NCI-H1092 (cell line): ENCODE measurements at places on chromosomes 2 and 18.

DNA sequence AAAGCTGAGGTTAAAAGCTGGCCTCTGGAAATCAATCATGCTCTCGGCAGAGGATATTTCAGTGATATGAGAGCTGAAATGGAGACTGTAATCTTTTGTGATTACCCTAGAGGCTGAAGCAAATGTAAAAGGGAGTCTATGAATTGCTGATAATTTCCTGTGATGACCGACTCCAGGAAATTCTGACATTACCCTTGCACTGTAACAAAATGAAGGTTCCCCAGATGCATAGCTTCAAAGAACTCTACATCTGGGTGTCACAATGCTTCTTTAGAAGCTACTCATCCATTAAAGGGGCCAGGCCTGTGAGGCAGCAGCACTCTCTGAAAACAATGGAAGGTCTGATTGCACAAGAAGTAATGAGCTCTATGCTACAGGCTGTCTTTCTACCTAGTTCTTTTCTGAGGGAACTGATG lies 268.2 kb upstream of the SESTD1 start:
- no peak for DNase-seq

DNA sequence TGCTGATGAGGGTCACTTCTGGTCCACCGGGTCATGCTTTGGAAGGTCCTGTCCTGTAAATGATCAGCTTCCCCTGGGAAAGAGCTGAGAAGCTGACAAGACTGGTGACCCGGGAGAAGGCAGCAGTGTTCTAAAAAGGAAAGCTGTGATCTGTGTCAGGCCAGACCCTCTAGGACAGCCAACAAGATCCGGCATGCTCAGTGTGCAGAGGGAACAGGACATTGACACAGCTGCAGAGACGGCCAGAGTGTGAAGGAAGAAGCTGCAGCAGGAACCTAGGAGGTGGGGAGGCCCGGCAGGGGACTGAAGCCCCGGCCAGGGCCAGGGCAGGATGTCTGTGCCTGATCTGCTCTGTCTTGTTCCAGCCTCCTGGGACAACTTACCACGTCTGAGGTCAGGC lies 372.7 kb upstream of the ID2 start:
- DNase-seq = no peak

GRCh38 chr18:58544616-58545337 lies 84.1 kb downstream of the ALPK2 start:
- no peak for DNase-seq

- no peak for DNase-seq
Measured at GRCh38 chr2:61193670-61194561, 31.9 kb downstream of the C2orf74 start.

GRCh38 chr2:30772021-30772705 lies 35.1 kb downstream of the CAPN13 start:
- no peak for DNase-seq

GRCh38 chr2:55901322-55901721 lies 22.3 kb downstream of the EFEMP1 start:
- DNase-seq = no peak

DNA sequence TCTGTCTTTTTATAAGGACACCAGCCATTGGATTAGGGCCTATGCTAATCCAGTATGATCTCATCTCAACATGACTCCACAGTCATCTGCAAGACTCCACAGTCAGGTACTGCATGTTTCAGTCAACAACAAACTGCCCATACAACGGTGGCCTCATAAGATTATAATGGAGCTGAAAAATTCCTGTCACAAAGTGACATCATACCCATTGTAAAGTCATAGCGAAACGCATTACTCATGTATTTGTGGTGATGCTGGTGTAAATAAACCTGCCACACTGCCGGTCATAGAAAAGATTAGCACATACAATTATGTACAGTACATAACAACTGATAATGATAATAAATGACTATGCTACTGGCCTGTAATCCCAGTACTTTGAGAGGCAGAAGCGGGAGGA lies 102.2 kb downstream of the TEX51 start:
- no peak for DNase-seq
